ENCODE measurements at places on chromosomes 2 and 18.

- DNase-seq: peak; percentile 12
These were observed 42.2 kb downstream of the HIBCH start for GRCh38 chr2:190277234-190278112.

- DNase-seq: no peak
These were observed 9.9 kb upstream of the NPC1 start for GRCh38 chr18:23596183-23596582.

- no peak for DNase-seq
These were observed 95.3 kb downstream of the NOL10 start for GRCh38 chr2:10594481-10594880.

- no peak for DNase-seq
These were observed 37.5 kb upstream of the TPO start for GRCh38 chr2:1375794-1376193.

DNA sequence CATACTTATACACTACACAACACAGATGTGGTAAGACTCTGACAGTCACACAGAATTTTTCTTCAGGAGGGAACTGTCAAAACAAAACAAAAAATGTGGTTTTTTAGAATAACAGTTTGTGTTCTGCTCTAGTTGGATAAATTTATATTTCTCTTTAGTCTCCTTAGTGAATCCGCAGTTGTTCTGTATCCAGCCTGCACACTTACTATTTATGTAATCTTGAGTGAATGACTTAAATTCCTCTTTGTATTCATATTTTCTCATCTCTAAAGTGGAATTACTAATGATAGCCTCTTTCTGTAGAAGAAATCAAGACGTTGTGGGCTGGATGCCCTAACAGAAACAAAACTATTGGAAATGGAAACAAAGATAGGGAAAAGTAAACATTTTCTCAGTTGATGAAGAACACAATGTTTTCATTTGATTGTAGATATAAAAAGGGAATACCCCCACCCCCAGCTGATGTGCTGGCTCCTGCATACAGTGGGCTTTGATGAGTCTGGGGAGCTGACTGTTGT lies 375.2 kb downstream of the TRIB2 start:
- no peak for DNase-seq

- no peak for DNase-seq
These were observed 62.4 kb downstream of the PPP1R1C start for GRCh38 chr2:182048088-182048487.

DNA sequence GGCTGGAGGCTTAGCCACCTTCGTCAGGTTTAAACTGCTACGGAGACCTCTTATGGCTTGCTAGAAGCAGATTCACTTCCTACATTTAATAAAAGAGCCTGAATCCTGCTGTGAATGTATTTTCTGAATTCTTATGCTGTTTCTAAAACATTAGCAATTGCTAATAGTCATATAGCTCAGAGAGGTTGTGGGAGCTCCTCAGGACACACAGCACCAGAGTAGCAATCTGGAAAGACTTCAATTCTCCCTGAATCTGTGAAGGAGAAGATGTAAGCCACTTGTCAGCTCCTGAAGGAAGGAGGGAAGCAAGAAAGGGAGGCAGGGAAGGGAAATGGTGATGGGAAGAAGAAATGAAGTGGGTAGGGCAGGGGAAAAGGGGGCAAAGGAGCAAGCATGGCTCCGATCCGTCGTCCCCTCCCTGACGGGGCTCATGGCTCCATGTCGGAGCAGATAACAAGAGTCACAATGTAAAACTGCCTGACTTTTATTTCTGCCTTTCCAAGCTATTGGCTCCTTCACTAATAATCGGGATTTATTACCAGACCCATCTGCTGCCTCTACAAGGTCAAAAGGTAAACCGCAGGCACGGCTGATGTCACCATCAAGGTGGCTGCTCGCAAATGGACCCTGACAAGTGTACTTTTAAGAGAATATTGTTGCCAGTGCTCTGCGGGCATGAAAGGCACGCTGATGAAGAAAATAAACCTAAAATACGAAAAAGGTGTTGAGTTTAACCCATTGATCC lies 656.0 kb upstream of the SALL3 start:
- DNase-seq: no peak

DNA sequence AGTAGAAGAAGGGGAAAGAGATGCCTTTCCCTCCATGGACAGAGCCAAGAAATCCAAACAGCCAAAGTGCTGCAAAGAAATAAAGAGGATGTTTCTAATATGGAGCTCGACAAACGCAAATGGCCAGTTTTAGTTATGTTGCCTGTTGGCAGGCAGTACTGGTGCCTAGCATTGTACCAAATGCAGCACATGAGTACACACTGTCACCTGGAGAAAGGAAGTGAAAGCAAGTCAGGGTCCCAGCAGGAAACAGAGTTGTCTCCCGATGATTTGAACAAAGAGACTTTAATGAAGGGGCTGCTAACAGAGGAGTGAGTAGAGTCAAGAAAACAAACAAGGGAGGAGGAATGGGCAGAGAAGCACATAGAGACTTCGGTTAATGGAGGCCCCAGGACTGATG lies 623.0 kb downstream of the BCL11A start:
- DNase-seq: no peak

- no peak for DNase-seq
These were observed 109.0 kb upstream of the CXCR4 start for GRCh38 chr2:136226903-136227302.

DNA sequence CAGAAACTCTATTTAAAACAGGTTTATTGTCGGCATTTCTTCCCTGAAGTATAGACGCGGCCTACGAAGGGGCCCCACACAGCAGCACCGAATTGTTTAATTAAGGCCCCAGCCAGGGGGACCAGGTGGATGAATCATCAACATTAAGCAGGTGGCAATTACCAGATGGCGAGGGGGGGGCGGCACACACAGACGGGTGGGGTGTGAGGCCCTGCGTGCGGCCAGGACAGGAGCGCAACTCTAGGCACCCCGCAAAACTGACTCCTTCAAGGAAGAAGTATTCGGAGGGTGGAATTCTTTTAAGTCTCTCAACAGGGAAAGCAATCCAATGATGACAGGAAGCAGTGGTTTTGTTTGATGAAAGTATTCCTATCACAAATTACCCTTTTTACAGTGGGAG lies 830.4 kb downstream of the GALR1 start:
- DNase-seq: no peak

DNA sequence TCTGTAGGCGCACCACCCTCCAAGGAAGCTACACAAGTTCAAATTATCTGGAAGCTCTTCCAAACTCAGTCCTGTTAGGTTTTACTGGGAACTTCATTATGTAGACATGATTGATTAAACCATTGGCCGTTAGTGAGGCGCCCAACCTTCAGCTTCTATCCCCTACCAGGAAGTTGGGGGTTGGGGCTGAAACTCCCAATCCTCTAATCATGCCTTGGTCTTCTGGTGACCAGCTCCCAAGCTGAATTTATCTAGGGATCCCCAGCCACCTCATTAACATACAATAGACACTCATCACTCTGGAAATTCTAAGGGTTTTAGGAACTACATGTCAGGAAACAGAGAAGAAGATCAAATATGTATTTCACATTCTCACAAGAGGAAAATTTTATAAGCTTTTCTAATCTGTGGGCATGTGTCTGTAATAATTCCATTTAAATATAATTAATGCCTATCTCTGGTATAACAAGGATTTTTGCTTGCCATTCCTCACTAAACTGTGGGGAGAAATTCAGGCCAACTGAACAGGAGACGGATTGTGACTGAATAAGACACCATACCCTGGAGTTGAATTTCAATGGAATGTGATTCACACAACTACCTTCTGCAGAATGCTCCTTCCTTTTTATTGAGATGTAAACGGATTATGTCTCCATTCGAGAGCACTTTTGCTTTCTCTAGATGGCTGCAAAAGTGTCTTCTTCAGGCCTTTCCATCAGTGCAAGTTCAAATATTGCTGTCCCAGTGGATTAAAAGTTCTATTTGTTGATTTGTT lies 328.6 kb downstream of the LRRTM1 start:
- DNase-seq: no peak

- DNase-seq: peak; percentile 10
These were observed 568 bp downstream of the RAB31 start for GRCh38 chr18:9708434-9709303.

DNA sequence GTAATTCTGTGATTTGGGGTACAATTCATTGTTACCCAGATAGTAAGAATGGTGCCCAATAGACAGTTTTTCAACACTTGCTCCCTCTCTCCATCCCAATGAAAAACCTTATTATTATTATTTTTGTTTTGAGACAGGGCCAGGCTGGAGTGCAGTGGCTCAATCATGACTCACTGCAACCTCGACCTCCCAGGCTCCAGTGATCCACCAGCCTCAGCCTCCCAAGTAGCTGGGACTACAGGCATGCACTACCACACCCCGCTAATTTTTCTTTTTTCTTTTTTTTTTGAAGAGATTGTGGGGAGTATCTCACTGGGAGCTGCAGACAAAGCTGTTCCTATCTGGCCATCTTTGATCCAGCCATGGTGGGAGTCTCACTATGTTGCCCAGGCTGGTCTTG lies 7.2 kb downstream of the TGFA start:
- DNase-seq: no peak

- DNase-seq: no peak
These were observed 11.6 kb upstream of the BOK start for GRCh38 chr2:241546771-241547498.

GRCh38 chr2:197340591-197340990 lies 30.0 kb upstream of the ANKRD44 start:
- DNase-seq: no peak

GRCh38 chr2:217204358-217204757 lies 344.5 kb upstream of the TNP1 start:
- DNase-seq: no peak

- DNase-seq: no peak
These were observed 68.6 kb upstream of the PELI1 start for GRCh38 chr2:64212801-64213321.

GRCh38 chr2:158101384-158101926 lies at the start of gene UPP2:
TSS of gene UPP2 (plus strand) at chr2:158101876. CDS start at chr2:158102064, 188 bp downstream.
- no peak for DNase-seq

DNA sequence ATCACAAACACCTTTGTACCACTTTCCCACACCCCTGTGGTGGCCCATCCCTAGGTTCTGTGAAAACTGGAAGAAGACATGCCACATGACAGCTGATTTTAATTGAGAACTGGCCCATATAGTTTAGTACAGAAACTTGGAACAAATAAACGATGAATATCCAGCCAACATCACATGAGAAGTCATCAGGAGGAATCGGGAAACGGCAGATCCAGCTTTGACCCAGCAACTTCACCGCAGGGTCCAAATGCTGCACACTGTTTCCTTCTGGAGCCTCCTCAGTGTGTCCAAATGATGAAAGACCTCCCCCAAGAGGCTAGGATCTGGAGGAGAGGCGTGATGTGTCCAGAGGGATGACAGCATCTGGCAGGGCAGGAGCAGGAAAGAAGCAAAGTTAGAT lies 75.5 kb downstream of the COPS8 start:
- DNase-seq: no peak

DNA sequence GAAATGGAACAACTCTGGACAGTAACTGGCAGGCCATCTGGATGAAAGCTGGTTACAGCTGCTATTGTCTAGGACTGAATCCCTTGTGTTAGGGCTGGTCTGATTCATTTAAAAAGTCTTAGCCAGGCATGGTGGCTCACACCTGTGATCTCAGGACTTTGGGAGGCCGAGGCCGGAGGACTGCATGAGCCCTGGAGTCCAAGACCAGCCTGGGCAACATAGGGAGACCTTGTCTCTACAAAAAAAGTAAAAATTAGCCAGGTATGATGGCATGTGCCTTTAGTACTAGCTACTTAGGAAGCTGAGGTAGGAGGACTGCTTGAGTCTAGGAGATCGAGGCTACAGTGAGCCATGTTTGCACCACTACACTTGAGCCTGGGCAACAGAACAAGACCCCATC lies 15.5 kb upstream of the CFLAR start:
- DNase-seq: no peak

GRCh38 chr2:74688881-74689280 lies 34.8 kb downstream of the SEMA4F start:
- no peak for DNase-seq

DNA sequence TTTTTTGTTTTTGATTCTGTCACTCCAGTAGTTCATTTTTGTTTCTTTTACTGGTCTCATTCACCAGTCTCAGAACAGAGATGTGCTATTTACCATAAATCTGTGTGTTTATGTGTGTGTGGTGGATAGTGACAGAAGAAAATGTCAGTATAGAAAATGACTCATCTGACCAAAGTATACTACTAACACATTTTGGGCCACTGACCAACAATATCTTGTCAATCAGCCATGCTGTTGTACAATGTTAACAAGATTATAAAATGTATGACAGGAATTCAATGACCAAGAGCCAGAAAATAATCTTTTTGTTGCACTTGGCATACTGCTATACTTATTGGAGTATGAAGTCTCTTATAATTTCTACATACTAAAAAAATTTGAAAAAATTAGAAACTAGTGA lies 1081.4 kb upstream of the NRXN1 start:
- no peak for DNase-seq

DNA sequence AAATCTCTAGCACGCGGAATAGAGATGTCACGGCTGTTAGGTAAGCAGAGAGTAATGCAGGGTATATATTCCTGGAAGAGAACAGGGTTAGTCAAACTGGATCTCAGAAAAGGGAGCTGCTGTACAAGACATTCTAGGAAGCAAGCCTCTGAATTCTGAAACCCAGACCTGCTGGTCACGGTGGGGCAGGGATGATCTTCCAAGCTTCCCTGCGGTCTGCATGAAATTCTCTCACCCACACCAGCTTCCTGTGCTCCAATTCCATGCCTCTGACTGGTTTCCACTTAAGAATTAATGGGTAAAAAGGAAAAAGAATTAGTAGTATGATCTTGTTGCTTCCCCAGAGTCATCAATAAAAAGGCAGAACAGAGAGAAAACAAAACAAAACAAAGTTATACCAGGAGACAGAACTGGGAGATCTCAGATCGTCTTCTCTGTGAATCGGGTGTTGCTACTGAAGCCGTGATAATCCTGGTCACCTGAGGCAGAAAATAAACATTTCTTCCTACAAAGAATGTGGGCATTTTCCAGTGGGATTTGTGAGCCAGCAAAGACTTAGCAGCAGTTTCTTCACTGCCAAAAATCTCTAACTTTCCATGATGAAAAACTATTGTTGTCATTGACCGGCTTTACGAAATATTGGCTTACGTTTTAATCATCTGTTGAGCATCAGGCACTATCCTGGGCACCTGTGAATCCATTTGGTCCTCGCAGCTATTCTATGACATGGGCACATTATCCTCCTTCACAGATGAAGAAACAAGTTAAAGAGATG lies 5.3 kb upstream of the CYP27C1 start:
- DNase-seq: no peak

GRCh38 chr2:132252191-132252893 lies 90.6 kb upstream of the ANKRD30BL start:
- no peak for DNase-seq

DNA sequence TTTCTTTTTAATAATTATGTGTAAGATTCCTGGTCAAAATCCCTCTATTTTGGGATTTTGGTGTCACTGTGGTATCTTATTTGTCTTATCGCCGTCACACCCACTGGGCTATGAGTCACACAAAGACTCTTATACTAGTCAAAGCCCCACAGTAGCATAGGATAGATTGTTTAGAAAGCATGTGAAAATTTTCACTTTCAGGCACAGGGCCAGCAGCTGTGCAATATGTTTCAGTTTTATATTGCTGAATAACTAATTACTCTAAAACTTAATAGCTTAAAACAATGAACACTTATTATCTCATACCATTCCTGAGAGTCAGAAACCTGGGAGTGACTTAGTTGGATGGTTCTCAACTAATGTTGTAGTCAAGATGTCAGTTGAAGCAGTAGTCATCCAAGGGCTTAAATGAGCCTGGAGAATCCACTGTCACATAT lies 24.0 kb downstream of the CFAP210 start:
- no peak for DNase-seq

Measured in HEK293T (cell line).